ENCODE measurements at places on chromosomes 7 and 10. TPM values are rescaled to one million over a fixed set of nuclear protein-coding genes. Genes with fewer than 3 reads are reported as not detected.

DPYSL4 gene
- not detected for total RNA-seq

ZNF679 gene
- not detected for total RNA-seq

VWA2 gene
- total RNA-seq, result 16.0 TPM

DNA sequence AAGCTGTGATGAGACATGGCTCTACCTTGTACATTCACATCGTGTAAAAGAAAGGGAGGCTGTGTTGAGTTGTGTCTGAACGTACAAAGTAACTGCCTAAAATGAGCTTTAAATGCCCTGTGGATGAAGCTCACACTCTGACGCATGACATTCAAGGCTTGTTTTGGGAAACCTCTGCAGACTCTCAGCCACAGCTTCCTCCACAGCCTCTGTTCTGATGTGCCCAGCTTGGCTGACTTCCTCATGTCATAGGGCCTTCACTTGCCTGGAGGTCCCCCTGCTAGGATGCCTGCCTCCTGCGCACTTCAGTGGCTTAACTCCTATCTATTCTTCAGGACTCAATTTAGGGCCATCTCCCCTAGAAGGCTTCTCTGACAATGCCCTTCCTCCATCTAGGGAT is 230.0 kb upstream of the HABP2 start:
- H3K4me1 ChIP-seq, result no peaks in the 10 kb centered on the region
- no peak overlapping the region for H3K27ac ChIP-seq
- no peaks in the 10 kb centered on the region for H3K36me3 ChIP-seq

DNA sequence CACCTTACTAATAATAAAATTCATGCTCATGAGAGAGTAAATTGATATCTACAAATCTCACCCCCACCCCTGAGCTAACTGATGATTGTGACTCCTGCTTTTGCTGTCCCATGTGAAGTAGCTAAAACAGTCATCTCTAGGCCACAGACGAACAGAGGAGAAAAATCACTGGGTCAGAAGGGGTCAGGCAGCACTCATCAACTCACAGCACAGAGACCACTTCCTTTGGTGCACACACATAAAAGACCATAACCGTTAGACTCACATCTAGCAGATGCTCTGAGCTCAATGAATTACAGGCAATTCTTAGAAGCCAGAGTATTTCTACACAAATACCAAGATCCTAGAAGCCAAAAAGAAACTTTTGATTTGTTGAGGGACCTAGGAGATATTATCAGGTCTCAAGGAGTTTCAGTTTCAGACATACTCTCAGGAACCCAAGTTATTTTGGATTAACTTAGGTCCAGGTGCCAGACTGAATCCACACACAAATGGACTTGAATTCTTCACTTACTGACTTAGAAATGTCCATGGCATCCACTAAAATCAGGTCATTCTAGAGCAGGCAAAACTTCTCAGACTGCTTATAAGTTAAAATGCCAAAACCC is 65.0 kb upstream of the TES start:
- DNase-seq, result no peak
- no peaks in the 10 kb centered on the region for H3K4me1 ChIP-seq
- H3K27ac ChIP-seq, result no peak overlapping the region
- no peaks in the 10 kb centered on the region for H3K36me3 ChIP-seq
- H3K4me3 ChIP-seq, result no peak overlapping the region
